ENCODE measurements at places on chromosomes 5 and 9. TPM values are rescaled to one million over a fixed set of nuclear protein-coding genes. Genes with fewer than 3 reads are reported as not detected.

The FRMPD1 gene
- not detected for total RNA-seq

The CNOT8 gene
- 48.6 TPM for total RNA-seq

GRCh38 chr5:96072138-96072790 is 110.6 kb upstream of the ELL2 start:
- no peak for DNase-seq

GRCh38 chr9:95004411-95005277 is 278.1 kb downstream of the AOPEP start:
- peak; percentile 91 for DNase-seq

- peak; percentile 86 for DNase-seq
These were observed 724 bp downstream of the SGTB start for GRCh38 chr5:65721050-65721719.

The LRRTM2 gene
- total RNA-seq: 0.88 TPM
